ENCODE measurements at places on chromosomes 5 and 9.
A peak's percentile ranks its signal among the peaks of the same experiment; 100 is the strongest.

DNA sequence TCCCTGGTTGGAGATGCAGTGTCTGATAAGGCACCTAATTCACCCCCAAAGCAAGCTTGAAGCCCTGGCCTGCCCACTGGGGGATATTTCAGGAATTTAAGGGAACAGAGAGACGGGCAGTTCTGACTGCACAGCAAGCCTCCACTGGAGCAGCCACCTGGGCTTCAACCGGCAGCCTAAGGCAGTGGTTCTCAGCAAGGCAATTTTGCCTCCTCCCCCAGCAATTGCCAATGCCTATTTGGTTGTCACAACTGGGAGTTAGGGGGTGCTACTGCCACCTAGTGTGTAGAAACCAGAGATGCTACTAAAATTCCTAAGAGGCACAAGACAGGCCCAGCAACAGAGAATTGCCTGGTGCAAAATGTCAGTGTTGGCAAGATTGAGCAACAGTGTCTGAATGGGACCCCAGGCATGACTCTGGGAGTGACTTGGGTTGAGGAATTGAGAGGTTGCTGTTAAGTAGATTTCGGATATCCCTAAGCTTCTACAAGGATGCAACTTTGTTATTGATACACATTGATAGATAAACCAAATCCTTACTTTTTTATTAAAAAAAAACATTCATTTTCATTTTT lies 58.7 kb upstream of the CTSL start:
- DNase-seq: peak; percentile 55

- no peak for DNase-seq
These were observed 166.6 kb downstream of the RFX3 start for GRCh38 chr9:3359048-3359692.

DNA sequence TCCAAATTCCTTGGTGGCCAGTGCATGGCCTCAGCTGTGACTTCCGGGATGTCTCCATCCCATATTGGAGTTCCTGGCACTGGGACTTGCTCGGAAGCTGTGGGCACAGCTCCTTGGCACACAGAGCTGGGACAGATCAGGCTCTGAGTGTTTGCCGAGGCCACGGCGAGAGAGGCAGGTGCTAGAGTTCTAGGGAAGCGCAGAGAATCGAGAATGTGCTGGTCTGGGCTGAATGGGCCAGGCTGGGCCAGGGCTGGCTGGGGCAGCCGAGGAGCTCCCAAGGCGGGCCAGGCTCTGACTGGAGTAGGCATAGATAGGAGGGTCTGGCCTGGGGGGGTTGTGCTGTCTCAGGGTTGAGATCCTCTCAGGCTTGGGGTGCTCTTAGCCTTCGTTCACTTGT lies 45.4 kb downstream of the HMCN2 start:
- no peak for DNase-seq

DNA sequence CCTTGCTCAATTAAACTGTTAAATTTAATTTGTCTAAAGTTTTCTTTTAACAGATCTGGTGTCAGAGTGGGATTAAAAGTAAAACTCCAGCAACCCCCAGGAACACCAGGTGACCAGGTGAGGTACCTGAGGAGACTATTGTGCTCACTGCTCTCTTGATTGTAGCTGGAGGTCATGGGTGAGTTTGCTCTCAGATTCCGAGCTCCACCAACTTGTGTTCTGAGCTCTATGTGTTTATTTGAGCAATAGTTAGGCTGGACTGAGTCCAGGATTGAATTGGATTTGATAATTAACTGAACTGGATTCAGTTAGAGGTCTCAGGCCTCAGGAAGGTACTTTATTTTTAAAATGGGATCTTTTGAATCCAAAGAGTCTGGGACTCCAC lies 17.9 kb upstream of the SCGB3A2 start:
- no peak for DNase-seq

DNA sequence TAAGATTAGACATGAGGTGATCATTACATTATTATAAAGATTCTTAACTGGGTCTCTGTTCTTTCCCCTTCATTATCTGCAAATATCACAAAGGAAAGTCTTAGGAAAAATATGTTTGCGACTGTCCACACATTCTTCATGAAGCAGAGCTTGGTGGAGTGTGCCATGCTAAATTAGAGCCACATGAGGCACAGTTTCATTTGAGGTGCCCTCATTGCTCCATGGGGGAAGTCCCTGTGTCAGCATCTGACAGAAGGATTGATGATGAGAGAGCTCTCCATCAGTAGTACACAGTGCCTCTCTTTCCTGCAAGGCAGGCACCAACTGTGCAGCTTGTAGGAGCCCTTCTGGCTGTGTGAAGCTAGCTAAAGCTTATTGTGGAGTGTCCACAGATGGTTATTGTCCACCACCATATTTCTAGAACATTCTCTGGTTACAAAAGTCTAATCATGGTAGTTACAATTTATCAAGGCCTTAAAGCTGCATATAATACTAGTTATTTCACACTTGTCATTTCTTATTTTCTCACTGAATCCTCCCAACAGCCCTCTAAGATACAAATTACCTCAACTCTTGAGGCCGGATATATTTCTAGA lies 63.9 kb downstream of the C9orf152 start:
- DNase-seq: peak; percentile 88

- DNase-seq: no peak
These were observed 2.1 kb upstream of the GABRB2 start for GRCh38 chr5:161548487-161549094.

DNA sequence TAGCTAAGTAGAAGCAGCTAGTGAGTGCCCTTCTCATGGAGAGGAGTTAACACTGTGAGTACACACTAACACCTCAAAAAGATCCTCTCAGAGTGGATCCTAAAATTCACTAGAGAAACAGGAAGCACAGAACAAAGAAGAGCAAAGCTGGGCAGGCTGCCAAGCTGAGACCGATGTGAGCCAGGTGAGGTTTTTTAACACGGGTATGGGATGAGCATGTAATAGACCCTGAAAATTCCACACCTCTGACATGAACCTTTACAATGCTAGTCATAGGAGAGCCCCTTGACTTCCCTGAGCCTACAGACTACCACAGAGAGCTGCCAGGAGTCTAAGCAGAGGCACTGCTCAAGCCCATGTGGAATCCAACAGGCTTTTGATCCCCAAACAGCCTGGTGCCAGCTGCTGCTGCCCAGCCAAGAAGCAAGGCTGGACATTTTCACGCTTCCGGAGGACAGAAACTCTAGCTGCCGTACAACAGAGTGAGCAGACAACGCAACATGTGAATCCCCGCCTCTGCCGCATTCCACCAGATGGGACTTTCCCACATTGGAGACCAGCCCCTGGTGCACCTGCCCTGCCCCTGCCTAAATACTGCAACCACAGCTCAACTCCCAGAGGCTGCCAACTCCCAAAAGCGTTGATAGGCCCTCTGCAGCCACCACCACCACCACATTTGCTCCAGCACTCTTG lies 280.8 kb downstream of the CDH10 start:
- no peak for DNase-seq

GRCh38 chr5:130715541-130715940 lies 449.5 kb downstream of the HINT1 start:
- DNase-seq: no peak

DNA sequence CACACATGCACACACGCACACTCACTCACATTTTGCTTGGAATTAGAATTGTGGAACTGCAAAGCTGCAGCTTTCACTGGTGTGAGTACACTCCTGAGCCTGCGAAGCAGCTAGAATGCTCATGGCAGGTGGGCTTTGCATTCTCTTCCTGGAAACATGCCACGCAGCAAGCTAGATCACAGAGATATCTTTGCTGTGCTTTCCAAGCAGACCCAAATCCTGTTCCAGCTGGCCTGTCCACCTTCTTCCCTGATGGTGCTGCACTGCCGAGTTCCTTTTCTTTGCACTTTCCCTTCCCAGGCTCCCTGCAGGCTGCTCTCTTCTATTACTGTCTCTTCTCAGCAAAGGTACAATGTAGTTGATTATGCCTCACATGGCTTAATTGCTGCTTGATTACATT lies 92.7 kb upstream of the CKMT2 start:
- no peak for DNase-seq

DNA sequence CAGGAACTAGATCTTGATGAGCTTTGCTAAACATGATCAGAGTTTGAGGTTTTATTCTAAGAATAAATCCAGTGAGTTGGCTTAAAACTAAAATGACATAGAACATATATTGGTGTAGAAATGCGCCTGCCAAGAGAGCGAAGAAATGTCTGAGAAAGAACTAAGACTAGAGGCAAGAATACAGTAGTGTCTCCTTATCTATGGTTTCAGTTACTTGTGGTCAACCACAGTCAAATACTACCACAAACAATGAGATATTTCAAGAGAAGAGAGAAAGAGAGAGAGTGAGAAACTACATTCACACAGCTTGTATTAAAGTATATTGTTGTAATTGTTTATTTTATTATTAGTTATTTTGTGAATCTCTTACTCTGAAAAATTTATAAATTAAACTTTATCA lies 254.4 kb upstream of the CDH10 start:
- DNase-seq: no peak

- no peak for DNase-seq
These were observed 76.0 kb downstream of the ATPSCKMT start for GRCh38 chr5:10173716-10174115.

DNA sequence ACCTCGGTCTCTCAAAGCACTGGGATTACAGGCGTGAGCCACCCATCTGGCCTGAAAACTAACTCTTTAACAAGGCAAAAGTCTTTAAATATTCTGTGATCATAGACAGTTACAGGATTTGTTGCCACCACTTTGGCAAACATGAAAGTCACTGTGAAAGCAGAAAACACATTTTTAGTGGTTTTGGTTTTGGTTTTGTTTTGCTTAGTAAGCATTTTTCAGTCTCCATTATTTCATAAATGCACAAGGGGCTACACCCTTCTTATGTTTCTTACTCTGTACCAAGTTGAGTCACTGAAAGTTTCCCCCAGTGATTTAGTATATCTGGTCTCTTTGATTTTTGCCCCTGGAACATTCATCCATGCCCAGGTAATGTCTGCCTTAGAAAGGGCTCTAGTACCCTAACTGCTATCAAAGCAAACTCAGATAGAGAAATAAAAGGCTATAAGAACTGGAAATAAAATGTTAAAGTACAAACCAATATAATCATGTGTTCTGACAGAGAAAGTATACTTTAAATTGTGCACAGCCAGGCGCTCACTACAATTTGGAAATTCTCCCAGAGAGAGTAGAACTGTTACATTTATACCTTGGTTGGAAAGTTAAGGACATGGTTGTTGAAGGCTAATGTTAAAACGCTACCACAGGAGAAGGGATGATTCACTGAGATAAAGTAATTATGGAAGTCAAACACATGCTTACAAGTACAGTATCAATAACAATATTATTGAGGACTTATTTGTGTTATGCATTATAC lies 1022.5 kb upstream of the DMAC1 start:
- no peak for DNase-seq

- DNase-seq: peak; percentile 99
These were observed at the start of gene ATP6V1G1 for GRCh38 chr9:114587345-114588202. ATP6V1G1 (plus strand) TSS chr9:114587769; CDS start chr9:114587839, 70 bp downstream.

- peak; percentile 91 for DNase-seq
These were observed 1.4 kb downstream of the MZB1 start for GRCh38 chr5:139388198-139388821.

- no peak for DNase-seq
These were observed 74.7 kb upstream of the SPIN1 start for GRCh38 chr9:88313364-88314220.

DNA sequence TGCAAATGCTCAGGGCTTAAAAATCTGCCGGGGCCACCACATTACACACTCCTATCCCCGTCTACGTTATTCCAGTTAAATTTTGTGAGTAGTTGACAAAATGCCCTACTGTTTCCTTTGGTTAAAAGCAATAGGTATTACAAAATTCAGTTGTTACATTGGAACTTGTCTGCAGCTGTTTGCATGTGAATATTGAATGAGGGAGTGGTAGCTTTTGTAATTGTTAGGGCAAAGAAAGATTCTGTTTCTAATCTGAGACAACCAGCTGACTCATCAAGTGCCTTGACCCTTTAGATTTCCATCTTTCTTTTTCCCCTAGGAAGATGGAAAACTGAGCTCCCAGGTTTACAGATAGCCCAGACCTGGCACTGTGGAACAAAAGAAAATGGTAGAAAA lies 30.2 kb downstream of the MAML1 start:
- no peak for DNase-seq

GRCh38 chr5:149666212-149666852 lies 63.8 kb upstream of the PPARGC1B start:
- no peak for DNase-seq

GRCh38 chr5:117230375-117230774 lies 655.8 kb upstream of the SEMA6A start:
- no peak for DNase-seq

GRCh38 chr5:3303777-3304176 lies 291.9 kb upstream of the IRX1 start:
- DNase-seq: no peak

DNA sequence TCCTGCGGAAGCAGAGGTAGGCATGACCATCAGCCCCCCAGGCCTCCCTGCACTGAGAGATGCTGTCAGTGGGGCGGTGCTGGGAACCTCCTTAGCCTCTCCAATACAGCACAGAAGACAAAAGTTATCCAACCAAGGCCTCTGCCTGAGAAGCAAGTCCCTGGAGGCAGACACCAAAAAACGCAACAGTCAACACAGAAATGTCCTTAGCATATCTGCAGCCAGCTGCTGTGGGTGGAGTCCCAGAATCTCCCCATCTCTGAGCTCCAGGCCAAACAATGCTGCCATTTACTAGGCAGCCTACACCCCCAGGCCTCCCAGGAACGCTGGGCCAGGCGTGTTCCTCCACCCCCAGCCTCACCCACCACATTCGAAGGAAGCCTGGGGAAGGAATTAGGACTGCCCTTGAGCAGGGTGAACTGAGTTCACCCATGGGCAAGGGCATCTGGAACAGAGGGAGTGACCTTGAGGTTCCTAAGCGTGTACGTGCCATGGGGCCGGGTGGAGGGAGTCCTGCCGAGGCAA lies 43.7 kb downstream of the STK10 start:
- DNase-seq: no peak

DNA sequence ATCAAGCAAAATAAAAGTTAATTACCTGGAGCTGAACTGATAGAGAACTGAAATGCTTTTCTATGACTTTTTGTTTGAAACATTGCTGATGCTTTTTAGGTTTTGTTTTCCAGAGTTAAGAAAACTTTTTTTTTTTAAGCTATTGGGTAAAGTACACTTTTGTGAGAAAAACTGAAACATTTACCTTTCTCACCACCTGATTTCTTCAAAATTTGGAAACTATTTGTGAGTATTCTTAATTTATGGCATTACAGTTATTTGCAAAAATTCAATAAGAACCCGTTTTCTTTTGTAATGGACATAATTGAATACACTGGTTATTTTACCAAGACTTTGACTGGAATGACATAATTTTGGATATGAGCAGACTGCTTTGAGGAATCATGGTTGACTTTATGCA lies 6.6 kb downstream of the C9orf153 start:
- DNase-seq: no peak

DNA sequence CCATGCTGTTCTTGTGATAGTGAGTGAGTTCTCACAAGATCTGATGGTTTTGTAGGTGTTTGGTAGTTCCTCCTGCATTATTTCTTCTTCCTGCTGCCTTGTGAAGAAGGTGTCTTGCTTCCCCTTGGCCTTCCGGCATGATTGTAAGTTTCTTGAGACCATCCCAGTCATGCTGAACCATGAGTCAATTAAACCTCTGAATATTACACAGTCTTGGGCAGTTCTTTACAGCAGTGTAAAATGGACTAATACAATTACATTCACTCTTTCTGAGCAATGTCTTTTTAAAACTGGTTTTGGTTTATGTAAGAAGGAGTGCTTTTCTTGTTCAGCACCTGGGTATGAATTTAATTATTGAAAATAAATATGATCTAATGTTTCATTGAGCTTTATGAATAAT lies 50.7 kb upstream of the ARRDC3 start:
- no peak for DNase-seq

Measured in NAMALWA (cell line).